Hypothalamus (tissue), 51 donors: ENCODE measurements at places on chromosomes 4 and X.

GRCh38 chr4:24219209-24219608 lies 329.4 kb upstream of the PPARGC1A start:
- no peak for DNase-seq

DNA sequence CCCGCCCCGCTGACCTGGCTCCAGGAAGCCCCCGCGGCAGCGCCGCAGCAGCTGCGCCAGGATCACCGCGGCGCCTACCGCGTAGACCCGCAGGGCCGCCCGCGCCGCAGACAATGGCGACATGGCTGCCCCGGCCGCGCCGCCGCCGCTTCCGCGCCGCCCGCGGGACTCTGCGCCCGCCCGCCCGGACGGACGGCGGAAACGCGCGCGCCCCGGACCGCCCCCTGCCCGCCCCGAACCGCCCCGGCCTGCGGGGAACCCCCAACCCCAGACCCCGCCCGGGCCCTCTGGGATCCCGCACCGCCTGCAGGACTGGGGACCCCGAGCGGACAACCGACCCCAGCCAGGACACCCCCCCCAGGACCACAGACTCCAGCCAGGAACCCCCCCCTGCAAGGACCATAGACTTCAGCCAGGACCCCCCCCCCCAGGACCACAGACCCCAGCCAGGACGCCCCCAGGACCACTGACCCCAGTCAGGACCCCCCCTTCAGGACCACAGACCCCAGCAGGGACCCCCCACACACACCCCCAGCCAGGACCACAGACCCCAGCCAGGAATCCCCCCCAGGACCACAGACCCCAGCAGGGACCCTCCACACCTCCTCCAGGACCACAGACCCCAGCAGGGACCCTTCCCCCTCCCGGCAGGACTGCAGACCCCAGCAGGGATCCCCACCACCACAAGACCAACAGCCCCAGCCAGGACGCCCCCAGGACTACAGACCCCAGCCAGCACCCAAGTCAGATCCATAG lies at the start of the genes DHRSX and ZBED1:
Gene DHRSX (minus strand): TSS at position 174 of the 756 bp plus-strand sequence. CDS start 51 bp downstream, at position 123.
Gene ZBED1 (minus strand): TSS at position 174 of the 756 bp plus-strand sequence. CDS start 10,257 bp downstream, outside the sequence.
- DNase-seq: no peak

GRCh38 chr4:26049447-26049846 lies 135.4 kb downstream of the SMIM20 start:
- no peak for DNase-seq

GRCh38 chr4:148874331-148874730 lies 432.1 kb upstream of the NR3C2 start:
- no peak for DNase-seq

DNA sequence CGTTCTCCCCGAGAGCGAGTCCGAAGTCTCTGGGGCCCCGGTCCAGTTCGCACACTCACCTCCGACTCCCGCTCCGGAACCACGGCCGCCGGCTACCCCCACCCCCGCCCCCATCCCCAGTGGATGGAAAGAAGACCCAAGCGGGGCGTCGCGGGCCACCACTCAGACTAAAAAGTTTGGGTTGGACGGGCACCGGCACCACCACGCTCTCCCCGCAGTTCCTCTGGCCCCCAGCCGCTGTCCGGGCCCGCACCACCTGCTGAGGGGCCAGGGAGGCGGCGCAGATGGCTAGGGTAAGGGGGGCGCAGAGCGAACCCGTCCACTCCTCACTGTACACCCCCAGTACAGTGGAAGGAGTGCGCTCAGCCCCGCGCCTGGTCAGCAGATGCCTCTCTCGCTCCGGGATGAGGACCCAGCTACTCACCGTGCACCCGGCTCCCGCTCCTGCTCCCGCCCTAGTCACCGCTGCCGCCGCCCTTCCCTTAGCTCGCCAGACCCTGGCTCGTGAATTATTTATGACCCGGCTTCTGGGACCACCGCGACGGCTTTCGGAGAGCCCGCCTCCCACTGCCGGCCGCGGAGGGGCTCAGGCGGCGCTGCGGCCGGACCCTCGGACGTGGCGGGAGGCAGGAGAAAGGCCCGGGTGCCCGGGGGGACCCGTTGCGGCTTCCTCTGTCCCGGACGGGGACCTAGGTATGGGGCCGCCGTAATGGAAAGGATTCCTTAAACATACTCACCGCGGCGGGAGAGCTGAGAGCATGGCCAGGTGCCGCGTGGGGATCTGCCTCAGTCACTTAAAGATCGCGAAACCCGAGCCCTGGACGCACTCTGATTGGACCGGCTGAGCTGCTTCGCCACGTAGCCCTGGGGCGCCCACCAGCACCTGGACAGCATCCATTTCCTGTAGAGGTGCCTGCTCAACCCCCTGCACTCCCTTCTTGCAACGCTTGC lies at the start of gene PROM1:
Gene PROM1 (minus strand): TSS at position 783 of the 951 bp plus-strand sequence. CDS start 8,117 bp downstream, outside the sequence.
- no peak for DNase-seq

- no peak for DNase-seq
Measured at GRCh38 chr4:177177541-177178081, 132.1 kb upstream of the NEIL3 start.

DNA sequence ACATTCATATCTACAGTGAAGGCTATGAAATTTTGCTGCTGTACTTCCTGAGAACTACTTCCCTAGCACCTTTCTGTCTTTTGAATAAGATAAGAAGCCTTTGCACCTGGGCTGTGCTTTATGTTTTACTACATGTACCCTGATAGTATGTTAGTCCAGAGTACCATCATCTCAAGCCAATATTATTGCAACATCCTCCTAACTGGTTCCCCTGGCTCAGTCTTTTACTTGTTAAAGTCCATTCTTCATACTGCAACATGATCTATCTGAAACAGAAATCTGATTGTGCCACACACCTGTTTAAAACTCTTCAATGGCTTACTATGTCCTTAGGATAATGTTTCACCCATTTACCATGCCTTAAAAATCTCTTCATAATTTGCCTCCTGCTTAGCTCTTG lies 102.3 kb downstream of the AGTR2 start:
- no peak for DNase-seq

GRCh38 chr4:2591189-2591588 lies 54.7 kb downstream of the FAM193A start:
- DNase-seq: no peak

- no peak for DNase-seq
Measured at GRCh38 chr4:176607807-176608206, 184.9 kb downstream of the VEGFC start.

DNA sequence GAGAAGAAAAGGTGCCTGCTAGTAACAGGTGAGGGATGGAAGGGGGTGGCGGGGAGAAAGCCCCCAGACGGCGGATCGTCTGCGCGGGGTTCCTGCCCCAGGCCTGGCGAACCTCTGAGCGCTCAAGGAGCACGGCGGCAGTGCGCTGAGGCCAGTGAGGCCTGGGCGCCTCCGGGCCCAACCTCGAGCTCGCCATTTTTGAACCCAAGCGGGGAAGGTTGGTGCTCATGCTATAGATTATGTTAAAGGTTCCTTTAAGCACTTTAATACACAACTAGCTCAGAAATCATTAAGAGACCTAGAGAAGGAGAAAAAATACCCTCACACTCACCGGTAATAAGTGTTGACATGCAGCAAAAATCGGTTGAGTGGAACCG lies 7.9 kb downstream of the PITX2 start:
- no peak for DNase-seq

DNA sequence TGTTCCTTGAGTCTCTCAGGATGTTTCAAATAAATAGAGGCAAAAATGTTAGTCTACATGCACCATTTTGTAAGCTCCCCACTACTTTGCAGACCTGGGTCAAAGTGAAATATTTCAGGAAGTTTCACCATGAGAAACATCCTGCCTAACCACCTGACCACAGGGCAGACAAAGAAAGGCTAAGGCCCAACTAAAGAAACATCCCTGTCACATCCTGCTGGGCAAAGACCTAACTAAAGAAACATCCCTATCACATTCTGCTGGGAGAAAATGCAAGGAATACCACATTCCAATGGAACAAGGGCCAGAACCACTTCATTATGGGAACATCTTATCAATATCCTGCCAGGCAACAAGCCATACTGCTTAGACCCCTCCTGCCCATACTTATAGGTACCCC lies 1303.4 kb downstream of the TECRL start:
- no peak for DNase-seq

DNA sequence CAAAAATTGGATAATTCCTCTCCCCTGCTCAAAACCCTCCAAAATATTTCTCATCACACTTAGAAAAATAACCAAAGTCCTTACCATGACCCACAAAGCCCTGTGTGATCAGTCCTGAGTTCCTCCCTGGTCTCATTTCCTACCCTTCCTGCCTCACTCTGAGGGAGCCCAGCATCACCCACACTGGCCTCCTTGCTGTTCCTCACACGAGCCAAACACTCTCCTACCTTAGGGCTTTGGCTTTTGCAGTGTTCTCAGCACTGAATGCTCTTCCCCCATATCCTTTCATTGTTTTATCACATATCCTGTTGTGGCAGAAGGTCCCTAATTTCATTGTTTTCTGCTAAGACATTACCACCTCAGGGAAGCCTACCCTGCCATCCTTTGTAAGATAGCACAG lies 12.2 kb downstream of the MGAT4D start:
- no peak for DNase-seq

- DNase-seq: no peak
Measured at GRCh38 chr4:176475067-176475466, 155.3 kb downstream of the SPCS3 start.

- no peak for DNase-seq
Measured at GRCh38 chr4:155974476-155974749, 20.7 kb upstream of the CTSO start.

DNA sequence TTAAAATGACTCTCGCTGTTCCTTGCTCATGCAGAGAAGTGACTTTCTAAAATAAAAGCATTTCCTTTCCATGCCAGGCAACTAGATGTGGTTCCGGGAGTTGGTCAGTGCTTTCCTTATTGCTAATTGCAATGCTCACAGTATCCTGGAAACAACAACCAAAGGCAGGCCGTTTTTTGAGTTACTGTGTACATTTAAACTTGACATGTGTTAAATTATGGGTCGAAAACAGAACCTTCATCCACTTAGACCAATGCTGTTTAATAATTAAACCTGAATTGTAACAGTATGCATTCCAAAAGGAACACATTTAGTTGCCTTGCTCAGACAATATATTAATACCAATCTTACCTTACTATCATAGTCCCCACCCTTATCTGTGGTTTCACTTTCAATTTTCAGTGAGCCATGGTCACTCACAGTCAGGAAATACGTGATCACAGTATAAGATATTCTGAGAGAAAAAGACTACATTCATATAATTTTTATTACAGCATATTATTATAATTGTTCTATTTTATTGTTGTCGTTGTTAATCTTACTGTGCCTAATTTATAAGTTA lies 102.6 kb downstream of the HS6ST2 start:
- no peak for DNase-seq

DNA sequence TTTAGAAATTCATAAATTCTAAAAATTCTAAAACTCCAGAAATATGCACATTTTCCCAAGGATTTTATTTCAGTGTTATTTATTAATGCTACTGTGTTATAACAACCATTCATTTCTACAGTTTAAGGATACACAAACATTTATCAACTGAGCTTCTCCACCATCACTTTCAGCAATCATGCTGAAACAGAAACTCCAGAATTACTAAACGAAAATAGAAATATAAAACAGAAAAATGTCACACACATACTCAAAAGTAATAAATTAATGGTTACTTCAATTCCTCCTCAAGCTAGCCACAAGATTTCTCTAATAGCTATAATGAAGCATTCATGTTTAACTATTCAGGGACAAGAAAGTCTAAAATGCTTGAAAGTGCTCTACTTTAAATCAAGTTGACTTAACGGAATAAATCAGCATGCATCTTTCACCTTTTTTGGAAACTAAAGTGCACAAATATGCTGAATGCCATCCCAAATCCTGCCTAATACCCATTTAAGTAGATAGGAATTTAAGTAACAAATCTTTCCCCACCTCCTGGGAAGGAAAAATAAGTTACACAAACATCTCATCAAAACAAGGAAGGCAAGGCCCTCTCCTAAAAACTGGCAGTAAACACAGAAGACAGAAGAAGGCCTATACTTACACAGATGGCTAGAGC lies 563 bp downstream of the FAM13A start:
- DNase-seq: no peak

DNA sequence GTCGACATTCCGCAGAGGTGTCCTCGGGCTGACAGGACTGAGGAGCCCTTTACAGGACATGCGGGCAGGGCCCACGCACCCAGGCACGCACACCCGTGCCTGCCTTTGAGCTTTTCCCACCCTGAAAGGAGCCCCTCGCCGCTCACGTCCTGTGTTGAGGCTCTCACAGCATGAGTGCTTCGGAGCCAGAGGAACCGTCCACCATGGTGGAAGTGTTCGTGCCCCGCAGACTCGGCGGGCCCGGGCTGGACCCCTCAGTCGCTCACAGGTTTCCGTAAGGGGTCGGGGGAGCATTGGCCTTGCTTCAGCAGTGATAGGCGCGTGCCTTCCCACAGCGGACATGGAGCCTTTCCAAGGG lies 36.9 kb downstream of the PIGG start:
- DNase-seq: no peak

- DNase-seq: no peak
Measured at GRCh38 chr4:182137343-182137742, 105.9 kb upstream of the TENM3 start.

DNA sequence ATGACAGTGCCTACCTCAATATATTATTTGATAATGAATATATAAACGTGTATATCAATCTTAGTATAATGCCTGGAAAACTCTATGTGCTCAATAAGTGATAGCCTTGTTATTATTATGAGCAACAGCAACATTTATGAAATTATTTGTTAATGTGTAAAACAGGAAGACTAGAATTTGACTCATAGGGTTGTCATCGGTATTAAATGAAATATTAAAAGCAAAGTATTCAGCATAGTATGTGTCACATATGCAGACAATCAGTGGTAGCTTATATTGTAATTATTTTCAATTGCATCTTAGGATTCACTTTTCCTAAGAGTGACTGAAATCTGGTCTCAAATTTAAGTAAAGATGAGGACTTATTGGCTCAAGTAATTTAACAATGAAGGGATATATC lies 24.6 kb downstream of the SPANXD start:
- no peak for DNase-seq

DNA sequence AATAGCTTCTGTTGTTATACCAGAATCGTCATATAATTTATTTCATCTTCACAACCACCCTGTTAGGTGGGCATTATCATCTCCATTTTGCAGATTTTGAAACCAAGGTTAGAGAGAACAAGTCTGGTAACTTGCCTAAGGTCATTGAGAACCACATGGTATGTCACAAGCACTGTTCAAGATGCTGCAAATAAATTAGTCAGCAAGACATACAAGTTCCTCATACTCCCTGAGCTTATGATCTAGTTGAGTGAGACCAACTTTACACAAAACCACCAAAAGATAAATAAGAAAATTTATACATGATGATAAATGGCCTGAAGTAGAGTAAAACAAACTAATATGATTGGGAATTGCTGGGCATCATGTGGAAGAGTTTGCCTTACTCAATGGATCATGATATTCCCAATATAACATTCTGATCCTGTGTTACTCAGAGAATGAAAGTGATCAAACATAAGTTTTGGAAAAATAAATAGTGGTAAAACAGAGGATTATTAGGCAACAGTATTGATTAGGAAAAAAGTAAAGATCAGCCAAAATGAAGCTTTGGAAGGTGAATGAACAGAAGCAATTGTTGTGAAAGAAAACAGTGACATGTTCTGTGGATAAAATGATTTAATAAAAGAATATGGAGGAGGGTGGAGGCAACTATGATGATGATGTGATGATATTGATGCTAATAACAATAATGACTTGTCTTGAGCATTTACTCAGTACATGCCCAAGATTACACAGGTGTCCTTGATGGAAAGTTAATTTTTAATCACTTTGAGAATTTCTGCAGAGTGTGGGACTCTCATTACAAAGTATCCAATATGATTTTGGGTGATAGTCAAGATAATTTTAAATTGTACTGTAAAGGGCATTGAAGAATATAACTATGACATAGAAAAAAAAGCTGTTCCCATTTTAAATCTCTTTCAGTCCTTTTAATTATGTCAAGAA lies 34.1 kb upstream of the IL1RAPL1 start:
- no peak for DNase-seq

GRCh38 chr4:86302830-86303229 lies 57.0 kb downstream of the MAPK10 start:
- DNase-seq: no peak
